Stimulated activated CD8-positive, alpha-beta memory T cell treated with anti-CD3 and anti-CD28 coated beads, Interleukin-7, amount 100 ng/mL, for 4 hours (primary cell): ENCODE measurements at places on chromosomes 11 and 22.

DNA sequence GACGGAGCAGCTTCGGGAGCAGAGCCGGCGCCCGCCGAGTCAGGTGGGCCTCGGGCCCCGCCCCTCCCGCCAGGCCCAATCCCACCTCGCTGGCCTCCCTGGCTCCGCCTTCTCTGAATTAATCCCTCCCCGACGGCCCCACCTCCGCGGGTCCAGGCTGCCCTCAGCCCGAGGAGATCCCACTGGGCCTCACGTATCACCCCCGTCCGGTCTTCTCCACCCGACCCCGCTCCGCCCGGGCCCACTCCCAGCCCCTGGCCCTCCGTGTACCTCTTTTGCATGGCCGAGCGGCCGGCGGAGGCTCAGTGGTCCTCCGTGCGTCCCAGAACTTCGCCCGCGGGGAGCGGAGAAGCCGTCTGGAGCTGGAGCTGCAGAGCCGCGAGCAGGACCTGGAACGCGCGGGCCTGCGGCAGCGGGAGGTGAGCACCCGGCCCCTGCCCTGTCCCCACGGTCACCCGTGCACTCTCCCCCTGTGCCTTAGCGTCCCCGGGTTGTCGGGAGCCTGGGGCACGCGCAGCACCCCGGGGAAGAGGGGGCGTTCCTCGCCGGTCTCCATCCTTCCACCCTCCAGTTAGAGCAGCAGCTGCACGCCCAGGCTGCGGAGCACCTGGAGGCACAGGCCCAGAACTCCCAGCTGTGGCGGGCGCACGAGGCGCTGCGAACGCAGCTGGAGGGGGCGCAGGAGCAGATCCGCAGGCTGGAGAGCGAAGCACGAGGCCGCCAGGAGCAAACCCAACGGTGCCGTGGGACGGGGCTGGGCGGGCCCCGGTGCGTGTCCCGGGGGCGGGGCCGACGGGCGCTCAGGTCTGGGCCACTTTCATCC is 2.2 kb upstream of the CD151 start:
- peak; percentile 63 for DNase-seq

DNA sequence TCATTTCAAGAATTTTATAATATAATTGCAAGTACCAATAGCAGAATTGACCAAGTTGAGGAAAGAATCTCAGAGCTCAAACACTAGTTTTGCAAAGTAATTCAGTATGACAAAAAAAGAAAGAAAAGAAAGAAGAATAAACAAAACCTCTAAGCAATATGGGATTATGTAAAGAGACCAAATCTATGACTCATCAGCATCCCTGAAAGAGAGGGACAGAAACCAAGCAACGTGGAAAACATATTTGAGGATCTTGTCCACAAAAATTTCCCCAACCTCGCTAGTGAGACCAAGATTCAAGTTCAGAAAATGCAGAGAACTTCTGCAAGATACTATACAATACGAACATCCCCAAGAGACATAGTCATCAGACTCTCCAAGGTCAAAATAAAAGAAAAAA is 203.7 kb upstream of the DDI1 start:
- DNase-seq = no peak

DNA sequence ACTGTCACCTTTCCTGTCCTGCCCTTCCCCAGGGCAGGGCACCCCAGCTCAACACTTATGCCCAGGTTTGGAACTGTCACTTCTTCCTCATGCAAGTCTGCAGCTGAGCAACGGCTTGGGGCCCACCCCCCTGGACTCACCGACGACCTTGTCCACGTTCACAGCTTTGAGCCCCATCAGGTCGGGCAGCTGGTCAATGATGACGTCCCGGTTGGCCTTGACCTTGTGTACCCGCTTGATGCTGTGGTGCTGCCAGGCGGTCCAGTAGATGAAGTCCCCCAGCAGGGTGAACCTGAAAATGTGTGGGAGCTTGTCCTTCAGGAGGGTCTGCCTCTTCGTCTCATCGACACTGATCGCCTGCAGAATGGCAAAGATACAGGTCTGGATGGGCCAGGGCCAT is 135.0 kb downstream of the CRYBB2 start:
- no peak for DNase-seq

DNA sequence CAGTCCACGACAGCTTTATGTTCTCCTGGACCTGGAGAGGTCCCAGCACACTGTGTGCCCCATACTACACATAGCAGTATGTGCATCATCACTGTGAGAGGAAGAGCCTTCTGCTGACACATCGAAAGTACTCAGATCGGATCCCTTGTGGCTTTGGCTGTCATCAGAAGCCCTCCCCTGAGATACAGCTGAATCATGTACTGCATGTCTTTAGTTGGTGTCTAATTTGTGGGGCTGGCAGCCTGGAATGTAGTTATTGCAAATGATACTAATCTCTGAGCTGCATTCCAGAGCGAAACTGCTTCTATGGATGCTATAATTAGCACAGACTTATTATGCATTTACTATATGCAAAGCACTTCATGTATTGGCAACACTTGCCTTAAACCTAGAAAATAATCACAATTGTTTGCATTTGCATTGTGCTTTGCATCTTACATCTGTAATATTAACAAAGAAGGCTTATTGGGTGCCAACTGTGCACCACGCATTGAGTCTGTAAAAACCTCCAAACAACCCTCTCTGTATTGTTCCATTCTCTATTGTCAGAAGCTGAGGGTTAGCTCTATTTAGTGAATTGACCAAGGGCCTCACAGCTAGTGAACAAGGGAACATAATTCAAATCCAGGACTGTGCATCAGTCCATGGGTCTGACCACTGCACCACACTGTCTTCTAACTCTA is 89.2 kb upstream of the CRTAM start:
- DNase-seq = peak; percentile 41

DNA sequence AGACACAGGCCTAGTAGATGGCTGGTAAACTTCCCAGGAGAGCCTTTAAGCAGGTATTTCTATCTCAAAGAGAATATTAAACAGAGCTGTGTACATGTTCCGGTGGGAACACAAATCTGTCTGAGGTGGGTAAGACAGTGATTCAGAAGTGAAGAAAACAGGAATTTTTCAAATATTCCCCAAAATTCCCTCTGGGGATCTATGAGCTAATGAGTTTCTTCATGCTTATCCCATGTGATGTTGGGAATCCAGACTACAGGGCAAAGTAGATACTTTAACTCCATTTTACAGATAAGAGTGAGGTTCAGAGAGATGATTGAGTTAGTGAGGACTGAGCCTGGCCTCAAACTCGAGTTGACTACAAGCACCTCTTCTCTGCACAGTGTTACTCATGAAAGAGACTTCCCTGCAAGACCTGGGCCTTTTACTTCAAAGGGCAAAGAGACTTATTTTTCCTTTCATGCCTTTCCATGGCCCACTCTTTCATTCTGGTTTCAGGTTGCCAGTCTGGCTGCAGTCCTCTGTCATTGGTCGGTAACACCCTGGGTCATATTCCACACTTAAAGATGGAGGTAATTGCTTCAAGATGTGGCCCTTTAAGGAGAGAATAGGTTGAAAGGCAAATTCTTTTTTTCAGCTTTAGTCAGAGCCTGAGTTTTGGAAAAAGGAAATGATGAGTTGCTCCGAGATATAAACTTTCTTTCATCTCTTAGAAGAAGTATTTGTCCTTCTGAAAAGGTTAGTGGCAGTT is 70.1 kb downstream of the CYB5R2 start:
- no peak for DNase-seq

- no peak for DNase-seq
Measured at GRCh38 chr22:46769191-46769675, 6.8 kb downstream of the TBC1D22A start.
